ENCODE measurements at places on chromosomes 4 and X.

- DNase-seq = no peak
These were observed 26.1 kb downstream of the PDGFC start for GRCh38 chr4:156945532-156945931.

GRCh38 chr4:26806331-26806730 lies 54.3 kb upstream of the STIM2 start:
- no peak for DNase-seq

DNA sequence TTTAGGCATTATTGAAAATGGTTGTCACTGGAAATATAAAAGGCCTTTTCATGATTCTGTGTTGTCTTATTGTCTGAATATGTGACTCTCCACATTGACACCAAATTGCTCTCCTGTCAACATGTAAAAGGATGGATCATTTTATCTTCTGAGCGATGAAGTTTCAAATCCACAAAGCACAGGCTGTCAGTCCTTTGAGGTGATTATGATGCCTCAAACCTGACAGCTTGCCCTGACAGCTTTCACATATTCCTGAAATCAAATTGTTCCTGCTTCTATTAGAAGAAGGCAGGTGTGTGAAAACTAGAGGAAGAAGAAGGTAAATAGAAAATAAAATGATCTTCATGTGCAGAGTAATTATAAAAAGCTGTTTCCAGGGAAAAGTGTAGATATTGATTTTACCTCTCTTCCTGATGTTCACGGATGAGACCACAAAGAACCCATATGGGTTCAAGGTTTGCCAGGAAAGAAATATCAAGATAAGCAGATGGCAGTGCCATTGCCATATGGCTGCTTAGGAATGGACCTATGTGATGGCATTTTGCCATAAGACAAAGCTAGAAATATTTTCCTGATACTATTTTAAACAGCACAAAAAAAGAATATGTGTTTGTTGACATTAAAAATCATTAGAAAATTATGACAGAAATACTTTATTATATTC lies 1006.3 kb upstream of the AGA start:
- peak; percentile 3 for DNase-seq

DNA sequence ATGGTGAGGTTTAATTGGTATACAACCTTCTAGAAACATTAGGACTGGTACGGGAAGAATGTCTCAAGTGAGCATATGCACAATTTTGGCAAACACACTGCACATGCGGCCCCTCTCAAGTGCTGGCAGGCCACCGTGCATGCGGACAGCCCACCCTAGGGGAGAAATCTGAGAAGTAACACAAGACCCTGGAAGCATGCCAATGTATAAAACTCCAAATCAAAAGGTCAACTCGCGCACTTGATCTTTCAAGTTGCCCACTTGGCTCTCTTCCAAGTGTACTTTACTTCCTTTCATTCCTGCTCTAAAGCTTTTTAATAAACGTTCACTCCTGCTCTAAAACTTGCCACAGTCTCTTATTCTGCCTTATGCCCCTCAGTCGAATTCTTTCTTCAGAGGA lies 488.3 kb downstream of the CFAP47 start:
- DNase-seq = peak; percentile 12

GRCh38 chrX:27439771-27440170 lies 23.4 kb downstream of the PPP4R3C start:
- DNase-seq = no peak

DNA sequence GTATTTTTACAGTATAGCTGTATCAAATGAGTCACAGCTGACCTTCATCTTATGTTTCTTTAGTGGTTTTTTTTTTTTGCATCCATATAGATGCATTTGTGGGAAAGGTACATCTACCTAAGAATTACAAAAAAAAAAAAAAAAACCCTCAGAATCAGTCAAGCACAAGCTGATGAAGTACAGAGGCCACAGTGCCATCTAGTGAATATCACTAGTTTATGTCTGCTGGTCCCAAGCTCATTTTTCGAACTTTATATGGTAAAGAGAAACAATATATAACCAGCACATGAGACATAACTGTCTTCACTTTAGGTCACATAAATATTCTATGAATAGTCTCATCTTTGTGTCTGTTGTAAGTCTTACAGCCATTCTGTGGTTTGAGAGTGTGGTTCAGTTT lies 220.1 kb downstream of the DLG3 start:
- DNase-seq = peak; percentile 22

DNA sequence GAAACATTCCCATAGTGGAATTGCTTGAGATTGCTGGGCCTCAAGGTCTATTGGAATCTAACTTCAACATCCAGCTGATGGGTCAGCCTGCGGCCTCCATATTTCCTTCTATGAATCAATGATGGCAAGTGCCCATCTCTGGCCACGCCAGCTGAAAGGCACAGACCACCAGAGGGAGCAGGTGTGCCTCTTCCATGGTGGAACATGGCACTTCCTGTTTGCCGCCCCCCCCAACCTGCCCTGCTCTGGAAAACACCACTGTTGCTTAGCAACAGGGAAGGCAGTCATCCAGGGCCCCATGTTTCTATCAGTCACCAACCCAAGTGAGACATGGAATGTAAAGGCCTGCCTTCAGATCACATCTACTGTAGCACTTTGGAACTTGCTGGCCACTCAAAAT lies 11.6 kb downstream of the PAGE4 start:
- DNase-seq = peak; percentile 82

DNA sequence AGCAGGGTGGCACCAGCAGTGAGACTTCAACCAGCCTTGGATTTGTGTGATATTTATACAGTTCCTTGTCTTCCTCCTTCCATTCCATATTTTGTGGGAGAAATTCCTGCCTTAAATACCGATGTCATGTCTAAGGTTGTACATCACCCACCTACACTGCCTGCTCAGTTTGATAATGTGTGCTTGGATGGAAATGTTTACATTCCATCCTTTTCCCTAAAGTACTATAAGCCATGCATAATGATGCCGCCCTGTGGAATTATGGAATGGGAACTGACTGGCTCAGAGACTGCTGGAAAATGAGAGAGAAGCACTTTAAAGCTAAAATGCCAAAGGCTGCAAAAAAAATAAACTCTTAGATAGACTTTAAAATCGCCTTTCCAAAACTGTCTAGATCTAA lies 11.3 kb upstream of the GLUD2 start:
- no peak for DNase-seq

GRCh38 chr4:129900430-129900953 lies 804.5 kb downstream of the C4orf33 start:
- DNase-seq = no peak

DNA sequence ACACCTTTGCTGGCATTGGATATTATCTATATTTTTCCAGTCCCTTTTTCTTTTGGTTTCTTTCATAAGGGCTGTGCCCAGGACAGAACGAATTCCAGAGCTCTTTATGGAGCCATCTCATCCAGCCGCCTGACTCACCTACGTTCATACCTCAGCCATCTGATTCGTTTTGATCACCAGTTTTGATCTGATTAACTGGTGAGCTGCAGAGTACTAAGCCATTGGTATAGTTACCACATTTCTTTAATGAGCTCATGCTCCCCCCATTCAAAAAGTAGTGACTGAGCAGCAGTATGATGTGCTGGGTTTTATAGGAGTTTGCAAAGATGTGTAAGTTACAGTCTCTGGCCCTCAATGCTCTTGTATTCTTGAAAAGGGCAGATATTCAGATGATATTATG lies 43.0 kb upstream of the CDKN2AIP start:
- no peak for DNase-seq

- DNase-seq = no peak
These were observed 41.8 kb upstream of the ARHGEF6 start for GRCh38 chrX:136822337-136823095.

- DNase-seq = no peak
These were observed 38.0 kb upstream of the SPP1 start for GRCh38 chr4:87937523-87937922.

- no peak for DNase-seq
These were observed 90.0 kb upstream of the ADRA2C start for GRCh38 chr4:3676196-3676595.

- no peak for DNase-seq
These were observed 668.2 kb upstream of the NDST4 start for GRCh38 chr4:115781528-115782146.

DNA sequence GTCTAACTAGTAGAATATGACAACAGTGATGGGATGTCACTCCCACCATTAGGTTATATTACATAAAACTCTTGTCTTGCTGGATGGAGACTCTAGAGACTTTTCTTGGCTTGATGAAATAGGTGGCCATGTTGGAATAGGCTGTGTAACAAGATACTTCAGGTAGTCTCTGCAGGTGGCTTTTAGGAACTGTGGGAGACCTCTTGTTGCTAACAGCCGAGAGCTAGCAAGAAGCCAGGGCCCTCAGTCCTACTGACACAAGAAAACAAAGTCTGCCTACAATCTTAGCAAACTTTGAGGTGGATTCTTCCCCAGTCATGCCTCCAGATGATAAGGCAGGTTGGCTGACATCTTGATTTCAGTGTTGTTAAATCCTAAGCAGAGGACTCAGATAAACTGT lies 72.5 kb downstream of the GNL3L start:
- no peak for DNase-seq

GRCh38 chr4:23884741-23885140 lies 5.1 kb downstream of the PPARGC1A start:
- no peak for DNase-seq

GRCh38 chr4:12446256-12446655 lies 1017.6 kb upstream of the HS3ST1 start:
- DNase-seq = peak; percentile 15

- no peak for DNase-seq
These were observed 14.4 kb upstream of the VCX start for GRCh38 chrX:7828594-7828993.

DNA sequence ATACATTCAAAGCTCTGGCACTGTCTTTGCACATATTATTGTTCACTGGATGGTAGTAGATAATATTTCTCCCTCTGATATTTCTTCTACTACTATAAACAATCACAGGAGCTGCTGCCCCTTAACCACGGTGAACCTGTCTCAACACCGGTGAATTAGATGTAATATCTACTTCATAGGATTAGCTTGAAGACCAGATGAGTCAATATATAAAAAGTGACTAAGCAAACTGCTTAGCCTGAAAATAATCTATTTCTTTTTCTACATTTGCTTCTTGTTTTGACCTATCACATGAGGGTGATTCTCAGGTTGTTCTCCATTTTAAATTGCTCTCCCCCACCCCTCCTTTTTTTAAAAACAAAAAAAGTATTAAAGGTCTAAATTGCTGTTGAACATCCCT lies 645.5 kb downstream of the ANKRD50 start:
- no peak for DNase-seq

DNA sequence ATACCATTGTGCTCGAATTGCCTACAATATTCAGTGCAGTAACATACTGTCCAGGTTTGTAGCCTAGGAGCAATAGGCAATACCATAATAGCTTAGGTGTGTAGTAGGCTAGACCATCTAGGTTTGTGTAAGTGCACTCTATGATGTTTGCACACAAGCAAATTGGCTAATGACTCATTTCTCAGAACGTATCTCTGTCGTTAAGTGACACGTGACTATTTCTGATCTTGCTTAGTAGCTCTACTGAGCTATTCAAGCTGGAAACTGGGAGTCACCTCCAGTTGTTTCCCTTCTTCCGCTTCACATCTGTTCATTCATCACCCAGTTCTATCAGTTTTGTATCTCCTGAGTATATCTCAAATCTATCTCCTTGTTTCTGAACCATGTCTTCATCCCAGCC lies 86.1 kb downstream of the HNRNPD start:
- no peak for DNase-seq

- DNase-seq = no peak
These were observed 34.1 kb upstream of the ENOX2 start for GRCh38 chrX:130937101-130937500.

- DNase-seq = peak; percentile 30
These were observed 245.4 kb downstream of the DCLK2 start for GRCh38 chr4:150323406-150324325.

DNA sequence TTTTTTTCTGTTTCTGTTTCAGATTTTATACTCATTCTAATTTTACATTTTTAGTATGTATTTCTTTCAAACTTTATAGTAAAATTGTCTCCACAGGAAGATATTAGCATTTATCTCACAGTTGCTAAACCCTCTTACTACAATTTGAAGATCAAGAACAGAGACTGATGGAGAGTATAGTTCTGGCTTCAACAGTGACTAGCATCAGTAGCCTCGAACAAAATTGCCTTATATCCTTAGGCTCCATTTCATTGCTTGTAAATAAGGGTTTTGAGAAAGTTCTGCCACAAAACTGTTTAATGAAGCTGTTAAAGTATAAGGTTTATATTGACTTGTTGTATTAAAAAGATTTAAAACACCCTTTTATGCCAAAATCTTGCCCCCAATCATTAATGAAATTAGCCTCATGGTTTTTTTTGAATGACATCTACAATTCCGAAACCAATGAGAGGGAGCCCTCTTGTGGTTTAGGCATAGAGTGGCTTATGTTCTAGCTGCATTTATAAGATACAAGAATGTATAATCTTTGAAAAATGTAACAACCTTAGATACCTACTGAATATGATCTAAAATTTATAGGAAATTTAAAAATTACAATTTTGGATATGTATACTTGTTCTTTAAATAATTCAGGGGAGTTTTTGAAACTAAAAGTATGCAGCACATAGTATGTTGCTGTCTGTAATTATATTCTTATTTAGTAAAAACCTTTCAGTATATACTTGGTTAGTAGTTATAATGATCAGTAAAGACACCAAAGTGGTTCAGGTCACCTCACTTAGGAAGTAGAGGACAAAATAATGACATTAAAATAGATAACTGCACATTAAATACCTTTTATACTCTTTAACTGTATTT lies 109.8 kb upstream of the HPGD start:
- peak; percentile 62 for DNase-seq

DNA sequence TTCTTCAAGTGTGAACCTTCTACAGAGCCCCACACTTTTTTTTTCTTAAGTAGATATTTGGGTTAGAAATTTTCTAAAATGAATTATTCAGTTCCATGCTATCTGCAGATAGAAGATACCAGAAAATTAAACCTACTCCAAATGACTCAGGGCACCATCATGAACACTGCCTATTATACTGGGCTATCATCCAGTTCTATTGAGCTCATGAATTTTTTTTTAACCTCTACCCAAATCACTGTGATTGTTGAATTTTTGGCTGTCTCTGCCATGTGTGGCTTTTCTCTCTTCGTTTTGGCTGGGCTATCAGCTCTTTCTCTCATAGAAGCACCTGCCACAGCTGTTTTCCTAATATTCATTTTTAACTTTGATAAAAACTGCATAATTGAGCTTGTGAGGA lies 31.0 kb upstream of the SLC34A2 start:
- no peak for DNase-seq

GRCh38 chr4:70725633-70726032 lies 3.9 kb downstream of the RUFY3 start:
- DNase-seq = no peak

DNA sequence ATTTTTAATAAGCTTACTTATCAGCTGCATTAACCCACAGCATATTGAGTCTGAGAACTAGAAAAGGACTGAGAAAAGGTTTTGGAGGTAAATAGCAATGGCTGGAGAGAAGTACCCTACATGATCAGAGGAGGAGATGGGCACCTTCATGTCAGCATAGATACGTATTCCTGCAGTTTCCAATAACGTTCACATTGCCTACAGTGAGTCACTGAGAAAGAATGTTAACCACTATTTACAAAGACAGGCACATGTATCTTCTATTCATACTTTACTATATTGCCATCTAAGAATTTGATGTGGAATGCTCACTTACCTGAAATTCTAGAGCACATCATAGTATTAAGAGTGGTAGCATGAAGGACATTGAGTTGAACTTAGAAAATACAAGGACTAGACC lies 92.5 kb downstream of the TLL1 start:
- no peak for DNase-seq

Data from eye (tissue), 1 donor.